ENCODE measurements at places on chromosomes 2 and 18.
A peak's percentile ranks its signal among the peaks of the same experiment; 100 is the strongest.

GRCh38 chr2:179812501-179812900 lies 48.9 kb downstream of the ZNF385B start:
- DNase-seq, result no peak

- no peak for DNase-seq
Observed at GRCh38 chr2:42360493-42360889, 526 bp downstream of the COX7A2L start.

GRCh38 chr2:44246436-44246835 lies 28.8 kb upstream of the SLC3A1 start:
- no peak for DNase-seq

DNA sequence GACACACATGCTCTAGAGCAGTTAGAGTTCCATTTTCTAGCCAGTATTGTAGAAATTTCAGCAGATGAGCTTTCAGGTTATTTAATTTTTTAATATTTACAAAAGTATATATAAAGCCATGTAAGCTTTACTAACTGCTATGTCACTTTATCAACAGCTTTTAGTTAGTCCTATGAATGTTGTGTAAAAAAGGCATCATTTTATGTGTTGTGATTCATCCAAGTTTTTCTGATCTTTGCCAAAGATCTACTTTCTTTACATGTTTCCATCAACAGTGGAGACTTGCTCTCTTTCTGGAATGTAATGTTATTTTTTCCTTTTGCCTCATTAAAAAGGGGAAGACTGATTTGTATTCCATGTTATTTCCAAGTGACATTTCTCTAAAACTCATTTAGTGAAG lies 125.2 kb upstream of the TFPI start:
- no peak for DNase-seq

- no peak for DNase-seq
Observed at GRCh38 chr18:48129621-48130082, 199.2 kb upstream of the SMAD2 start.

DNA sequence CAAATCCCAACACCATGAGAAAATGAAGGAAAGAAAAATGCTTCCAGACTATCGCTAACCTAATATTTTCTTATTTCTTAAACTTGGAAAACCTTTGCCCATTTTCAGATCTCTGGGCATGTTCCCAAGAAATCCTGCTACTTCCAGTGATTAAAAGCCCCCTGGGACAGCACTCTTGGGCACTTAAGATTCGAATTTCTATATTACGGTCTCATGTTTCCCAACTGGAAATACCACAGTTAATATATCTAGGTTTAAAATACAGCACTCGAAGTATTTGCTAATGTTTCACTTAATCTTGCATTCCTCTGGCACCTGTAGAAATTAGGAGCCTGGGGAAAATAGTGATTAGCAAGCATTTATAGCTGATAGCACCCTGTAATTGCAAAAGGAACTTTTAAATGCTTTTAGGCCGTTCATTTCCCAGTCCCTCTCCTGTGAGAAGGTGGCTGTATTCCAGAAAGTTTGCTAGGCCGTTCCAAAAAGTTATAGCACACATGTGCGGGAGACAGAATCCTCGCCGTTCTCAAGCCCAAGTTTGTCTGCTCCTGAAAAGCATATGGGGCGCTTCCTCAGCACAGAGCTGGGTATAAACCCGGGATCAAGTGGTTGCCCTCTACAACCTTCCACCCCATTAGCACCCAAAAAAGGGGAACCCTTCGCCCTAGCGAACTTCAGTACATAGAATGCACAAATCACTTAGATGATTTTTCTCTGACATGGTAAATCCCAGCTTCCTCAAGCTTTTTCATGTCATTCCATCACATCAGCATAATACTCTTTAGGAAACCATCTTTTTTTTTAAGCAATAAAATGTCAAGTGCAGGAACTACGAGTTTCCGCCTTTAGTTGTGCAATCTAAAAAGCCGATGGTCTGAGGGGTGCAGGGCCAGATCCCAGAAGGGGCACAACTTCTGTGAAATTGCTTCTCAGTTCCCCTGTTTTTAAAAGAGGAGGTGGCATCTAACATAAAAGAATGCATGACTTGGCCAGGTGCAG lies 60.6 kb downstream of the DIPK1C start:
- DNase-seq, result no peak

DNA sequence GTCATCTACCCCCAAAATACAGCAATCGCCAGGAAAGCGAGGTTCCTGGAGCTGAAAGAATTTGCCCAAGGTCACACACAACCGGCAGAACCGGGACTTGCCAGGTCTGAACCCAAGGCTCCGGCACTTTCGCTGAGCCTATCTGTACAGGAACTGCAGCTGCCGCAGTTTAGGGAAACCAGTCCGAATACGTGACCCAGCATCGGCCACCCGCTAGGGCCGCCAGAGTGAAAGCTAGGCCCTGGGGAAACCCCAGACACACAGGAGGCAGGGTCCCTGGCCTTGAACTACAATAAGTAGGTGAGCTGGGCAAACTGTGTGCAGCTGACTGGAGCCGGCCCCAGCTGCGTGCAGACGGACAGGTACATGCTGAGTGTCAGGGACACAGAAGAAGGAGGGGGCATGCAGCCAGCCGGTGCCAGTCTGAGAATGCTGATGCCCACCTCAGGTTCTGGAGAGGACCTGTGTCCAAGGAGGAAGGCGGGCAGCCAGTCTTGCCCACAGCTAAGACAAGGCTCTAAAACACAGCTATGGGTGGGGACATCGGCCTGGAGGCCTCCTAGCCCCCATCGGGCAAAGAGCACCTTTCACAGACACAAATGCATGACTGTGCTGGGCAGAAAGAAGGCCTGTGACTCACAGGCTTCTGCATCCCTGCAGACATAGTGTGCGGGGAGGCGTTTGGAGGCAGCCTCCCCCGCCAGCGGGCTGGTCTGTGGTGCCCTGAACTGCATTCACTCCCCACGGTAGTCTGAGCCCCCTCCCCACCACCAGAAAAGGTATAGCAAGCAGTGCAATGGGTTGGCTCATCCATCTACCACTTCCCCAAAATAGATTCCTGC lies 107.4 kb upstream of the ID2 start:
- peak; percentile 70 for DNase-seq

GRCh38 chr2:5367321-5367720 lies 324.9 kb upstream of the SOX11 start:
- DNase-seq, result no peak

GRCh38 chr2:206202446-206202845 lies 42.8 kb downstream of the EEF1B2 start:
- no peak for DNase-seq

GRCh38 chr2:221807706-221808105 lies 235.6 kb upstream of the EPHA4 start:
- no peak for DNase-seq

DNA sequence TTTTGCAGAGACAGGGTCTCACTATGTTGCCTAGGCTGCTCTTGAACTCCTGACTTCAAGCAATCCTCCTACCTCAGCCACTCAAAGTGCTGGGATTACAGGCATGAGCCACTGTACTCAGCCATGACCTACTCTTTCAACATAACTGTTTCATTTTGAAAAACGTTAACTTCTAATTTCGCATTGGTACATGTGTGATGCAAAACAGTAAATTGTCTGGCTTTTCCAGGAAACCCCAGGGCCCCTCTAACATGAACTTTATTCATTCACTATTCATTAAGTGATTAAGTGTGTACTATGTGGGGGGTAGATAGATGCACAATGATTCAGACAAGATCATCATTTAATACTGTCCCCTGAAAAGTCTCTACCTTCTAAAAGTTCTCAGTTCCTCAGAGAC lies 364.9 kb downstream of the SS18 start:
- no peak for DNase-seq

DNA sequence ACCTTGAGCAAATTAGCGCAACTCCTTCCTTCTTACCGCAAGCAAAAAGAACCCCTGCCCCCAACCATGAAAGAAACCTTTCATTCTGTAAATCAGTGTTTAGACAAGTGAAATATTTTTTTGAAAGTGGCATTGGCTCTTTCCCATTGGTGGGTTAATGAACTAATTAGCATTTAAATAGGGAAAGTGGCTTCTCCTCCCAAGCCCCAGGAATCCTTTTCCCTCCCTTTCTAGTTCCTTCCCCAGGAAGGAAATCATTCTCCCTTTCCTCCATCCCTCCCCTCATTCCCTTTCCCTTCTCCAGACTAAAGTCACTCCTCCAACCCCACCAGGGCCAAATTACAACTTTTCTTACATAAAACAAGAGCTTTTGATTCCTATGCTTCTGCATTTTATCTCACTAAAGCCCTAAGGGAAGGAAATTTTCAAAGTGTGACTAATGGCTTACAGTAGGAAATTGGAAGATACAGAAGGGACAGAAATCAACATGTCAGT lies 22.9 kb upstream of the TYMS start:
- no peak for DNase-seq

GRCh38 chr18:9700261-9700796 lies 7.8 kb upstream of the RAB31 start:
- DNase-seq, result no peak

DNA sequence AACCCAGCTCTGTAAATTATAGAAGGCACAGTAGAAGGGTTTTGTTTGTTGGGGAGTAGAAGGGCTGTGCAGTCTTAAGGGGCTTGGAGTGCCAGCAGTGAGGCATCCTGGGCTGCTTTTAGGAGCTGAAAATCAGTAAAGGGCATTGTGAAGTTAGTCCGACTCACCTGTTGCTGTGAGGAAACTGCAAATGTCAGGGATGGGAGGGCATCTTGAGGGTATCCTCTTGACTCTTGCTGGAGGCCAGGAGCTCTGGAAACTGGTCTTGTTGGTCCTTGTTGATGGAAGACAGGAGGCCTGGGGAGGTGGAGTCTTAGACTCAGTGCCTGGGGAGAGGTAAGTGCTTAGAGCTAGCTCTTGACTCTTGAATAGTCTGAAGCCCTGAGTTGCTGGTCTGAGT lies 14.1 kb downstream of the CEP192 start:
- DNase-seq, result no peak

GRCh38 chr2:200591308-200591707 lies 5.5 kb downstream of the AOX1 start:
- DNase-seq, result no peak

GRCh38 chr2:3297523-3297922 lies 80.1 kb downstream of the EIPR1 start:
- no peak for DNase-seq

DNA sequence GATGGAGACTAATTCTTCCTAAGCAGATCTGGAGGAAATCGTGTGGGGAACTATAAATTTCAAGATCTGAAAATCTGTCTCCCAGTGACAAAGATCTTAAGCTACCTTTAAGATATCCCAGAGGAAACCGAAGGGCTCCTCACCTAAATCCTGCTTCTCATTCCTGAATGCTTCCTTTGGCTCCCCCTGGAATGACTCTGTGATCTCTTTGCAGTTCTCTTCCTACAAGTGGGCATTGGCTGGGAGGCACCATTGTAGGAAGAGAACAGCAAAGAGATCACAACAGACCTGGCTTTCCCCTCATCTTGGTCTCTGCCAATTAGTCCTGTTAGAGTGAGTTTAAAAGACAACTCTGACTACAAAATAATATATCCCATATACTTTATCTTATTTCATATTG lies 70.0 kb upstream of the KCNH7 start:
- DNase-seq, result no peak

DNA sequence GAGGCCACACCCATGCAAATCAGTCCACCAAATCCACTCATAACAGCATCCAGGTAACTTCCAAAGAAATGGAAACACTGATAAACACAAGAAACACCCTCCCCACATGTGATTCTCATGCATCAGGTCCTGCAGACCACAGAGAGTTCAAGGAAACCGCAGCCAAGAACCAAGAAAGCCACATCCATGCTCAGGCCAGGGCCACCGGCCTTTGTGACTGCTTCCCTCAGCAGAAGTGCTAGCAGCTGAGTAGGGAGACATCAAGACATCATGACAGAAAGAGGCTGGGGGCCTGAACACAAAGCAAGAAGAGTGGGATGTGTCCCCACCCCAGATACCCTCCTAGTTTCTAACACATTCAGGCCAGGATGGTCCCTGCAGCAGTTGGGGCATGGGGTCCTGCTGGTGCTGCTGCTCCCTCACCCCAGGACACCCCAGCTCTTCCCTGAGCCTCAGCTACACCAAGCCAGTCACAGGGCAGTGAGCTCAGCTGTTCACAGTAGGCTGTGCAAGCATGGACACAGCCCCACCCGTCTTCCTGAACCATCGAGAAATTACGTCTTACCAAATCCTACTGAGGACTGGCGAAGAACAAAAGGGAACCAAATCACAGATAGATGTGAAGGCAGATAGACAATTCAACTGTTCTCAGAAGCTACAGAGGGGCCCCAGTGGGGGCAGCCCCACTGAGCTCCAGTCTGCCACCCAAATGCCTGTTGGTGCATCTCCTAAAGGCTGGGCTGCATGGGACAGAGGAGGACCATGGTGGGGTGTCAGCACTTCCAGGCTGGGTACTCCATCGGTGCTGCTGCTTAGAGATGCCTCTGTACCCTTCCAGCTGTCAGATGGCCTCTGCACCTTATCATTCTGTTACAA lies 60.9 kb downstream of the HDAC4 start:
- DNase-seq, result no peak

- DNase-seq, result no peak
Observed at GRCh38 chr2:227765788-227766372, 20.2 kb downstream of the SCYGR8 start.

- DNase-seq, result no peak
Observed at GRCh38 chr2:70002241-70002899, 40.9 kb upstream of the ASPRV1 start.

DNA sequence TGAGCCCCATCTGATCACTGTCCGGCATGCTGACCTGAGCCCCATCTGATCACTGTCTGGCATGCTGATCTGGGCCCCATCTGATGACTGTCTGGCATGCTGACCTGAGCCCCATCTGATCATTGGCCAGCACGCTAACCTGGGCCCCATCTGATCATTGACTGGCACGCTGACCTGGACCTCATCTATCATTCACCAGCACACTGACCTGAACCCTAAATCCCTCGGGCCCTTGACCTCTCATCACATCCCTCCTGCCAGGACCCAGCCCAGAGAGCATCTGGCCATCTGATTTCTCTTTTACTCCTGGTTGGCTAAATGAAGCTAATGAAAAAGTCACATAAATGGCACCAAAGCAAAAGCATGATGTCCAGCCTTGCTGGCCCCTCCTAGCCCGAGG lies 207.1 kb downstream of the NDUFA10 start:
- DNase-seq, result no peak

GRCh38 chr2:105885456-105885855 lies 140.7 kb downstream of the NCK2 start:
- DNase-seq, result no peak

GRCh38 chr2:203656522-203657287 lies 49.7 kb upstream of the CD28 start:
- DNase-seq, result peak; percentile 90

DNA sequence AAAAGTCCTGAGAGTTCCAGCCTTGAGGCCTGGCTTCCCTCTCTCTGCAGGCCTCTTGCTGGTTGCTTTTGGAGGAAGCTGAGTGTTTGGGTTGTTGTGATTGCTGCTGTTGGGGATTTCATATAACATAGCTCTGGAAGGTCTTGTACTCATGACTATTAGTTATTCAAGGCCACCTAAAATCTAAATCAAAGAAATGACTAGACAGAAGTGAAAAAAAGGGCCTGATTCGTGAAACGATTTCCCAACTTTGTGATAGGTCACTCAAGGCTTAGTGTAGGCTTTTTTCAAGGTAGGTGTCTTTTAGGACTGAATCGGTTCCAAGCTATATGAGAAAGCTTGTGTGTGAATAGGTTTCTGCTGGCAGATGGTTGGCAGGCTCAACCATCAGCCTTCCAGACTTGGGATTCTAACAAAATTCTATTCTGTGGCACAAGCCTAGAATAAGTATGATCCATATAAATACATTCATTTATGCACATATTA lies 164.4 kb downstream of the FMNL2 start:
- DNase-seq, result no peak

- DNase-seq, result no peak
Observed at GRCh38 chr18:74310411-74310810, 5.2 kb upstream of the C18orf63 start.
